Activated naive CD4-positive, alpha-beta T cell (primary cell): ENCODE measurements at places on chromosomes 7 and 10.

GRCh38 chr7:155381852-155382801 lies 75.8 kb upstream of the EN2 start:
- no peak for DNase-seq

GRCh38 chr10:34505338-34505737 lies 309.8 kb downstream of the PARD3 start:
- DNase-seq = no peak

DNA sequence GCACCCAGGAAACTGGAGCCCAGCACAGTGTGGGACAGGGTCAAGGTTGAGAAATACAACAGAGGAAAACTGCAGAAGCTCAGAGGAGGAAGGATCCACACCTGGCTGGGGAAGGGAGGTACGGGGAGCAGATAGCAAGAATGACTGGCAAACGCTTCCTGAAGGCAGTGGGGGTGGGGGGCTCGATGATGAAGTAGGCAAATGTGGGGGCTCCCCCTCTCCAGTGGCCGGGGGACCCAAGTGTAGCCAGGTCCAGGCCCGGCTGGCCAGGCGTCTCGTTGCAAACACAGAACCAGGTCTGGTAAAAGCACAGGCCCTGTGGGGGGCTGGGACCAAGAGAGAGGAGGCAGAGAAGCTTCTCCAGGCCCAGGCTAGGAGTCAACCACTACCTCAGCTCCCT lies 7.7 kb downstream of the CHST15 start:
- no peak for DNase-seq

- no peak for DNase-seq
These were observed 82.0 kb downstream of the GLRX3 start for GRCh38 chr10:130218181-130218641.

DNA sequence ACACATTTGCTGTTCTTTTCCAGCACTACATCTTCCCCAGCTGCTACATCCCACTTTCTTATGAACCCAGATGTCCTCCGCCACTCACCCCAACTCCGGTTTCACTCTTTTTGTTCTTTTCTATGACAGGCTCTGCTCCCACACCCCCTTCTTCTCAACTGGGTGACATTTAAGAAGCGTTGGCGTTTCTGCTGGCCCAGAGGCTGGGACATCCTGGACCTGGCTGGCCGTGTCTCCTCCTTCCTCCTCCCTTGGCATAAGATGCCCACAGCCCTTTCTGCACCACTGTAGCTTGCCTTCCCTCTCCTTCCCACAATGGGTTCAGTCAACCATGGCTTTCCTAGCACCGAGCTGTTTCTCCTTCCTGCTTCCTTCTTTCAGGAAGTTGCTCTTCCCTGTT lies 9.4 kb upstream of the CALML5 start:
- no peak for DNase-seq

- no peak for DNase-seq
These were observed 47.0 kb upstream of the CDK1 start for GRCh38 chr10:60731134-60731885.

- no peak for DNase-seq
These were observed 17.8 kb downstream of the HYAL4 start for GRCh38 chr7:123862775-123863174.

GRCh38 chr10:3563298-3563697 lies 221.7 kb downstream of the KLF6 start:
- no peak for DNase-seq

DNA sequence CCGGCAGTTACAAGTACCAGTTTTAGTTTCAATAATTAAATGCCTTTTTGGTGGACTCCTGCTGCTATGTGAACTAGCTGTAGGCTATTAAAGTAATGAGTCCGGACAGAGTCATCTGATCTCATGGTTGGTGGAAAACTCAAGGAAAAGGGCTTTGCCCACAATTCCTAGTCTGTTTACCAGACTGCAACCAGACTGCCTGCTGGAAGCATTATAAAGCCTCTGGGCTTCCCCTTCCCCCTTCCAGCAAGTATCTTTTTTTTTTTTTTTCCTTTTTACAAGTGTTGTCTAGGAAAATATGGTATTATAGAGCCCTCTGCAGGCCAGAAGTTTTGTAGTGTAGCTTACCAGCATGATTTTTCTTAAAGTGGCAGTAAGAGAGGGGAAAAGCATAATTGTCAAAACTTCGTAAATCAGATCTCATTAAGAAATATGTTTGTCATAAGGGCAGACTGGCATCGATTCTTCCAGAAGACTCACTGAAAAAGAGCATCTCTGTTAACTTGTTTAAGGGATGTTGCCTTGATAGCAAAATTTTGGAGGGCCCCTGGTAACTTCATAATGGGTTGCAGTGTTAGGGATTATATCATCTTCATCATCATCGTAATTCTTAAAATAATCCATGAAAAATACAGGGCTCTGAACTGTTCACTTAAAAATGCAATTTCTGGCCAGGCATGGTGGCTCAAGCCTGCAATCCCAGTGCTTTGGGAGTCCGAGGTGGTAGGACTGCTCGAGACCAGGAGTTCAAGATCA lies 181.3 kb downstream of the TAX1BP1 start:
- no peak for DNase-seq

DNA sequence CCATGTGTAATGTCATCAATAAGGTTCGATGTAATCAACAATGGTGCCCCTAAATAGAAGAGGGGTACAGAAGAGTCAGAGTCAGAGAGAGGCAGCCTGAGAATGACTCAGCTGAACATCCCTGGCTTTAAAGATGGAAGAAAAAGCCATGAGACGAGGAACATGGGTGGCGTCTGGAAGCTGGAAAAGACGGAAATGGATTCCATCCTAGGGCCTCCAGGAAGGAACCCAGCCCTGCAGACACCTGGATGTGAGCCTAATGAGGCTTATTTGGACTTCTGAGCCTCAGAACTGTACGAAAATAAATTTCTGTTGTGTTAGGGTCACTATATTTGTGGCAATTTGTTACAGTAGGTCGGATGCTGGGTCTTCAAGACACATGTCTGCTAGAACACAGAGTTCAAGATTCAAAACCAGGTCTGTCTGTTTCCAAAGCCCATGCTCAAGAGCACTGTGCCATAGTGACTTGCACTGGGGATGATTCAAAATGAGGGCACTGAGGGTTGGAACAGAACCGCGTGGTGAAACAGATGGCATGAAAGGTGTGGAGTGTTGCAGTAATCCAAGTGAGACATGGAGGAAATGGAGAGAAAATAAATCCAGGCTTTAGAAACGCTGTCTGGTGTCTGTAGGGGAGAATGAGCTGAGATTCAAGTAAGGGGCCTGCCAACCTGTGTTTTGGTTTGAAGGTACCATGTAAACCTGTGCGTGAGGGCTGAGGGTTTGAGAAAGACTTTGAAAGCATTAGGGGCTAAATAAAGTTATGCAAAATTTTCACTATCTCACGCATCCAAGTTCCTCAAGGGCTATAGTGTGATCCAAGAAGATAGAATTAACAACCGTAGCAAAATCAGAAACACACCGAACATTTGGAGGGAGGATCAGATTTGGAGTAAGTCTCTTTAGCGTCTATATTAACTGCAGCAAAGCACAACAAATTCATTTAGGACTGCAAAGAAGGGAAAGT lies 849.1 kb upstream of the AUTS2 start:
- DNase-seq = no peak

- no peak for DNase-seq
These were observed 1.0 kb downstream of the TNS3 start for GRCh38 chr7:47580811-47581331.

GRCh38 chr7:16963044-16963443 lies 81.3 kb upstream of the AGR3 start:
- DNase-seq = no peak

GRCh38 chr7:981793-982510 lies 1.0 kb upstream of the CYP2W1 start:
- no peak for DNase-seq
